ENCODE measurements at places on chromosomes 12 and 14.

DNA sequence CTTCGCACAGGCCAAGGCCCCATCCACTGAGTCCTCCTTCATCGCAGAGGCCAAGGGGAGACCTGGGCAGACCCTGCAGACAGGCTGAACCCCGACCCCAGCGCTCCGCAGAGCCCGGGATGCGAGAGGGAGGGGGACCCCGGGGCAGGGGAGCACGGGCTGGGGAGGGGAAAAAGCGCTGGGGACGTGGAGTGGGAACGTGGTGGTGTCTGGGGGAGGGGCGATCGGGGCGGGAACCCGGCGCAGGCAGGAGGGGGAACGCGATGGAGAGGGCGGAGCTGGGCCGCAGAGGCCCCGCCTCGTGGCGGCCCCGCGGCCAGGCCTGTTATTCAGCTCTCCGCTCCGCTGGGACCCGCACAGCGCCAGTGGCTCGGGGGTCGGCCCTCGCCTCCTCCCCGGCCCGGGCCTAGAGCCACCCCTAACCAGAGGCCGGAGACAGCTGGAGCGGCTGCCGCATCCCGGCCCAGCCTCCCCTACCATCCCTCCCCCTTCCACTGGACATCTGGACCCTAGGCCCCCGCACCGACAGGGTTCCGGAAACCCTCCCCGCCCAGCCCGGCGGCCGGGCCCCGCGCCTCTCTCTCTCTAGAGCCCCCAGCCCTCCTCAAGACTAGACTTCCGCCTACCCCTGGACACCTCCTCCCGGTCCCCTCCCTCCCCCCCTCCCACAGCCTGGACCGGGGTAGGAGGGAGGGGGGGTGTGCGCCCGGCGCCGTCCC lies at the start of gene ARHGEF25:
ARHGEF25 (plus strand) TSS at position 328 of the 719 bp plus-strand sequence. CDS start 460 bp downstream, outside the sequence.
- DNase-seq: peak; percentile 35

DNA sequence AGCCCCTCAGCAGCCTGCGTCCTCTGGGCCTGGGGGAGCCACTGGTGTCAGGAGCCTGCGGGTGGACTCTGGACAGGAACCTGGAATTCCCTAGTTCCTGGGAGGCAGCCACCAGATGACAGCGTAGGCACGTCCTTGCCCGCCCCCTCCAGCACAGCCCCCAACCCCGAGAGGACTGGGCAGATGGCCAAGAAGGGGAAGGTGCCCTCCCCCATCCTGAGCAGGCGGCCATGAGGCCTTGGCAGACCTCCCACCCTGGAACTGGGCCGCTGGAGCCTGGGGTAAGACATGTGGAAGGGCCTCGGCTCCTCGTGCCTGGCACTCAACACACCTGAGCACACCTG lies 60.4 kb upstream of the FBRSL1 start:
- no peak for DNase-seq

DNA sequence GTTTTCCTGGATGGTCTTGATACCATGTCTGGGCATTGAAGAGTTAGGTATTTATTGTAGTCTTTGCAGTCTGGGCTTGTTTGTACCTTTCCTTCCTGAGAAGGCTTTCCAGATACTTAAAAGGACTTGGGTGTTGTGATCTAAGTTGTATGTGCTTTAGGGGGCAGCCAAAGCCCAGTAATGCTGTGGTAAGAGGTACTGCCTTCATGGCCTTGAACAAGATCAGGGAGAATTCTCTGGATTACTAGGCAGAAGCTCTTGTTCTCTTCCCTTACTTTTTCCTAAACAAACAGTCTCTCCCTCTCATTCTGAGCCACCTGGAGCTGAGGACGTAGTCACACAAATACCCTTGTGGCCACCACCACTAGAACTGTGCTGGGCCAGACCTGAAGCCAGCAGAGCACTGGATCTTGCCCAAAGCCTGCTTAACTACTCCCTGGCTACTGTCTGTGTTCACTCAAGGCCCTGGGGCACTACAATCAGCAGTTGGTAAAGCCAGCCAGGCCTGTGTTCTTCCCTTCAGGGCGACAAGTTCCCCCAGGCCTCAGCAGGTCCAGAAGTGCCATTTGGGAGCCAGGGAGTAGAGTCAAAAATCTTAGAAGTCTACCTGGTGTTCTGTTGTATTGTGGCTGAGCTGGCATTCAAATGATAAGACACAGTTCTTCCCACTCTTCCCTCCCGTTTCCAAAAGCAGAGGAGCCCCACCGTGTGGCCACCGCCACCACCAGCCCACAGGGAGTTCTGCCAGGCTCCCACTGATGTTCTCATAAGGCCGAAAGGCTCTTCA lies 11.4 kb downstream of the PRORP start:
- DNase-seq: no peak

GRCh38 chr12:111222523-111222922 lies 146.4 kb downstream of the PHETA1 start:
- DNase-seq: no peak

GRCh38 chr12:11749943-11750690 lies 100.6 kb downstream of the ETV6 start:
- no peak for DNase-seq

GRCh38 chr14:75200451-75200850 lies 24.0 kb upstream of the TMED10 start:
- DNase-seq: no peak

- DNase-seq: no peak
Measured at GRCh38 chr12:111448846-111449790, 43.4 kb downstream of the SH2B3 start.

Data from activated gamma-delta T cell treated with Interleukin-2 at 50 U/mL for 16 hours (primary cell).